ENCODE measurements at places on chromosomes 1 and 21. TPM values are rescaled to one million over a fixed set of nuclear protein-coding genes. Genes with fewer than 3 reads are reported as not detected.

OLIG2 gene
- 0.07 TPM for total RNA-seq

CFHR4 gene
- total RNA-seq, result not detected

SUSD4 gene
- 0.62 TPM for total RNA-seq

CELSR2 gene
- total RNA-seq, result 4.7 TPM

SRM gene
- 206 TPM for total RNA-seq

TNFSF18 gene
- not detected for total RNA-seq

UBE2U gene
- total RNA-seq, result not detected

CYP4A22 gene
- not detected for total RNA-seq

ADAM30 gene
- not detected for total RNA-seq

PRELP gene
- not detected for total RNA-seq

ENAH gene
- total RNA-seq, result 105 TPM

MROH9 gene
- total RNA-seq, result not detected

Measured in A549 treated with AZD2906 at 1 μM for 4 hours (cell line).